Activated naive CD8-positive, alpha-beta T cell treated with anti-CD3 and anti-CD28 coated beads, Interleukin-2, amount 50 U/mL, for 24 hours (primary cell): ENCODE measurements at places on chromosomes 6 and 20.
A peak's percentile ranks its signal among the peaks of the same experiment; 100 is the strongest.

DNA sequence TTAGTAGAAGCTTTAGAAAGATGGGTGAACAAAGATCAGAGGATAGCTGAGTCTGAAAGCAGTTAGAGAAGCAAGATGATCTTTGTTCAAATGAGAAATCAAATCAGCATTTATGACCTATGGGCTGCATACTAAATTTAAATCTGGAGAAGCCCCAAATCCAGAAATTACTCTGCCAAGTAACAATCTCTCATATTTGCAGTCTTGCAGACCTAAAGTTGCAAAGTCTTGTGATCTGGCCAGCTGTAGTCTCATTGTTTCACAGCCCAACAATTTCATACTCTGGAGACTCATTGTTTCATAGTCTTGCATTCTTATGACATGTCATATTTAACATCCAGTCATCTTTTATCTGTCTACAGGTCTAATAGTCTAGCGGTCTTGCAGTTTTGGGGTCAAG lies 364.9 kb upstream of the RSPO3 start:
- no peak overlapping the region for H3K4me3 ChIP-seq
- no peaks in the 10 kb centered on the region for H3K27me3 ChIP-seq
- no peaks in the 10 kb centered on the region for H3K36me3 ChIP-seq
- H3K27ac ChIP-seq = no peak overlapping the region
- no peaks in the 10 kb centered on the region for H3K4me1 ChIP-seq

GRCh38 chr6:130613176-130613575 lies 214.0 kb upstream of the SMLR1 start:
- H3K4me3 ChIP-seq = no peak overlapping the region
- H3K36me3 ChIP-seq = no peaks in the 10 kb centered on the region
- peaks cover 14% of the 10 kb centered on the region for H3K4me1 ChIP-seq
- no peaks in the 10 kb centered on the region for H3K27me3 ChIP-seq

DNA sequence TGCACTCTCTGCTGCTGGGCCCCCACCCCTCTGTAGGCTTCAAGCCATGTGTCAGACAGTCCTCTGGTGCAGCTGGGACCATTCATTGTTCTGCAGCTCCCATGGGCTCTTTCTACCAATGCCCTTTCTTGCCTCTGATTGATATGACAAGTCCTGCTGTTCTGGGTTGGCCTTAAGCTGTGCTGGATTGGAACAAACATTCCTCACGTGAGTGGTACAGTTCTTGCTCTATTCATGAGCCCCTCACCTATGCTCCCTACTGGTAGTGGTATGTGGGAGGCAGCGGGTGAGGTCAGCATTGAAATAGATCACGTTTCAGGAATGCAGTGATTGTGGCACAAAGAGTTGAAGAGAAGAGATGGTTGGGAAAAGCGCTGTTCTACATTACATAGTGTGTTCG lies 48.8 kb upstream of the RALY start:
- no peak overlapping the region for H3K27ac ChIP-seq
- H3K36me3 ChIP-seq = peaks cover 2% of the 10 kb centered on the region
- H3K4me1 ChIP-seq = no peaks in the 10 kb centered on the region

DNA sequence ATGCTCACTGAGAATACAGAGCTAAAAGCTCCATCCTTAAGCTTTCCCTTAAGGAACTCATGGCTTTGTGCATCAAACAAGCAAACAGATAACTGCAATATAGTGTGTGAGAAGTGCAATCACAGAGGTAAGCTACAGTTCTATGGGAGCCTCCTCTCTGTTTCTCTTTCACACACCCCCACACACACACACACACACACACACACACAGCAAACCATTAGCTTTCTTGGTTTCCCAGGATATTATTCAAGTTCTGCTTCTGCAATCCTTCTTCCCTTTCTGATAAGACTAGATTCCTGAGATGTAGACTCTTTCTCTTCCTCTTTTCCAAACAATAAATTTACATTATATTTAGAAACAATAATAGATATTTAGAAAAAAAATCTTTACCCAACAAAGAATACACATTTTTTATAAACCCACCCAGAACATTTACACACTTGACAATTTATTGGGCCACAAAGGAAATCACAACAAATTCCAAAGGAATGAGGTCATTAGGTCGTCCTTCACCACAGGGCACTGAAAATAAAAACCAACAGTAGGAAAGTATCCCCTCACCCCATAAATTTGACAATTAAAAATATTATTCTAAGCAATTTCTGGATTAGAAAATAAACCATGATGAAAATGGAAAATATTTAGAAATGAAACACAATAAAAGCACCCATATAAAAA lies 9.3 kb upstream of the GFOD1 start:
- H3K27me3 ChIP-seq = no peaks in the 10 kb centered on the region
- H3K4me3 ChIP-seq = no peak overlapping the region
- peaks cover 13% of the 10 kb centered on the region for H3K4me1 ChIP-seq
- H3K36me3 ChIP-seq = no peaks in the 10 kb centered on the region
- no peak for DNase-seq
- no peak overlapping the region for H3K27ac ChIP-seq

- no peaks in the 10 kb centered on the region for H3K4me1 ChIP-seq
- DNase-seq = no peak
- H3K36me3 ChIP-seq = no peaks in the 10 kb centered on the region
- H3K27ac ChIP-seq = no peak overlapping the region
- H3K4me3 ChIP-seq = no peak overlapping the region
Observed at GRCh38 chr6:82766476-82766875, 299.2 kb downstream of the UBE3D start.

GRCh38 chr6:82902290-82902689 lies 163.4 kb downstream of the UBE3D start:
- H3K4me3 ChIP-seq = no peak overlapping the region
- no peaks in the 10 kb centered on the region for H3K4me1 ChIP-seq
- H3K36me3 ChIP-seq = peaks cover 14% of the 10 kb centered on the region

- peak within 1 kb of the TSS; percentile 93 for H3K4me3 ChIP-seq
- peak within 1 kb of the TSS; percentile 89 for H3K27ac ChIP-seq
- H3K4me1 ChIP-seq = peaks cover 49% of the 10 kb centered on the region
- H3K27me3 ChIP-seq = peaks cover 15% of the 10 kb centered on the region
- peaks cover 14% of the 10 kb centered on the region for H3K36me3 ChIP-seq
Observed at GRCh38 chr6:32153564-32154513, at the start of gene PPT2. PPT2 (plus strand) TSS chr6:32154141; CDS start chr6:32154595, 454 bp downstream.

- H3K36me3 ChIP-seq = no peaks in the 10 kb centered on the region
- H3K27ac ChIP-seq = no peak overlapping the region
- no peaks in the 10 kb centered on the region for H3K27me3 ChIP-seq
- DNase-seq = no peak
- H3K4me1 ChIP-seq = peaks cover 22% of the 10 kb centered on the region
Observed at GRCh38 chr20:24743641-24744040, 205.4 kb upstream of the CST7 start.

DNA sequence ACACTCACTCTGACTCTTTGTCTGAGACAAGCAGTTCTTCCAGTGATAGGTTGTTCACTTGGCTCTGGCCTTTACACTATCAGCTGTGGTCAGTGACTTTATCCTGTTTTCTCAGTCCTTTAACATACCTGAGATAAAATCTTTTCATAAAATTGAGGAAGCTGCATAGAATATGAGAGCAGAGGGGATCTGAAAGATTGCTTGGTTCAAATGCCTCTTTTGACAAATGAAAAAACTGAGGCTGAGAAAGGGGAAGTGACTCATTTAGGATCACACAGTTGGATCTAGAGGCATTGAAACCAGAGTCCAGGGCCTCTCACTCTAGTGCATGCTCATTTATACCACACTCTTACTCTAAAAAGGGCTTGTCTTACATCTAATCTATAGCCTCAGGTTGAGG lies 277.0 kb upstream of the TBX18 start:
- H3K36me3 ChIP-seq = no peaks in the 10 kb centered on the region
- H3K27ac ChIP-seq = no peak overlapping the region
- H3K4me3 ChIP-seq = no peak overlapping the region
- no peak for DNase-seq
- peaks cover 3% of the 10 kb centered on the region for H3K27me3 ChIP-seq

DNA sequence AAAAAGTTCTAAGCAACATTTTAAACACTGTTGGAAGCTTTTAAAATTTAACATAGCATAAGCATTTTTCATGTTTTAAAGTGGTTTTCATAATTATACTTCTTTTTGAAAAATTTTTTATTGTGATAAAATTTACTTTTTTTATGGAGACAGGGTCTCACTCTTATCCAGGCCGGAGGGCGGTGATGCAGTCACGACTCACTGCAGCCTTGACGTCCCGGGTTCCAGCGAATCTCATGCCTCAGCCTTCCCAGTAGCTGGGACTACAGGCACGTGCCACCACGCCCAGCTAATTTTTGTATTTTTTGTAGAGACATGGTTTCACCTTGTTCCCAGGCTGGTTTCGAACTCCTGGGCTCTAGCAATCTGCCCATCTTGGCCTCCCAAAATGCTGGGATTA lies 46.1 kb upstream of the TULP4 start:
- no peaks in the 10 kb centered on the region for H3K36me3 ChIP-seq
- H3K4me1 ChIP-seq = peaks cover 11% of the 10 kb centered on the region
- H3K27ac ChIP-seq = no peak overlapping the region
- no peaks in the 10 kb centered on the region for H3K27me3 ChIP-seq

- DNase-seq = no peak
- H3K4me3 ChIP-seq = no peak overlapping the region
- H3K4me1 ChIP-seq = no peaks in the 10 kb centered on the region
Observed at GRCh38 chr20:925516-925915, 9.4 kb upstream of the ANGPT4 start.

DNA sequence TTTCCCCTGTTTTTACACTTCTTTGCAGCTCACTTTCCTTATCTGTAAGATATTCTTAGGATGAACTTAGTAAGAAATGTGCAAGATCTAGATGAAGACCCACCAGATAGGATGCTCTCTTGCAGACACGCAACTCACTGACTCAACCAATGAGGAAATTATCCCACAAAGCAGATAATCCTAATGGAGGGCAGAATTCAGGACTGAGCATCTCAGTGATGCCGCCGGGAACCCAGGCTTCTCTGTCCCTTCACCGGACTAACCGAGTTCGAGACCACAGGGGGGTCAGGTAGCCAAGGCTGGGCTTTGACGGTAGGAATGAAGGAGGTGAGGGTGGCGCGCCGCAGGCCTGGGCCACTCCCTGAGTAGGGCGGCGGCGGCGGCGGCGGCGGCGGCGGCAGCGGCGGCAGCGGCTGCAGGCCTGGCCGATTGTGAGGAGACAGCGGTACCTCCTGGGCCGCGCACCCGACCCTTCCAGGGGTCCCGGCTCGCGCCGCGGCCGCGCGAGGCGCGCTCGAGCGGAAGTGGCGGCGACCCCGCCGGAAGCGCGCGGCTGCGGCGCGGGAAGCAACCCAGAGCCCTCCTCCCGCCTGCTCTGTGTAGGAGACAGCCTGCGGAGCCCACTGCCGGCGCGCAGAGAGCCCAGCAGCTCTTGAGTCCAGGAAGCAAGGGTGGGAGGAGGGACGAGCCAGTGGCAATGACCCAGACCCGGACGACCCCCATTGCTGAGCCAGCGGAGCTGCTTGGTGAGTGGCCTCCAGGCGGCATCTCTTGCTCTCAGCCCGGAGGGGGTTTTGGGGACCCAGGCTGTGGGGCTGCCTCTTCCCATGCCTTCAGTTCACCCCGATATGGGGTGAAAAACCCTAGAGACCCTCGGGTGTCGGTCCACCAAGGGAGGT lies at the start of gene KHDC1:
TSS of gene KHDC1 (minus strand) at position 526 of the 899 bp plus-strand sequence. CDS start 20,679 bp downstream, outside the sequence.
- peak; percentile 66 for DNase-seq
- H3K27ac ChIP-seq = peak within 1 kb of the TSS; percentile 70
- H3K4me3 ChIP-seq = peak within 1 kb of the TSS; percentile 85
- H3K4me1 ChIP-seq = peaks cover 26% of the 10 kb centered on the region
- H3K27me3 ChIP-seq = no peaks in the 10 kb centered on the region
- peaks cover 16% of the 10 kb centered on the region for H3K36me3 ChIP-seq

- H3K4me3 ChIP-seq = no peak overlapping the region
- no peaks in the 10 kb centered on the region for H3K27me3 ChIP-seq
- H3K4me1 ChIP-seq = no peaks in the 10 kb centered on the region
- DNase-seq = no peak
- no peaks in the 10 kb centered on the region for H3K36me3 ChIP-seq
Observed at GRCh38 chr6:166597711-166598440, 11.4 kb upstream of the RAMACL start.

- peaks cover 39% of the 10 kb centered on the region for H3K4me1 ChIP-seq
- H3K4me3 ChIP-seq = peak overlapping the region; percentile 43
- peak; percentile 42 for DNase-seq
- peaks cover 18% of the 10 kb centered on the region for H3K27me3 ChIP-seq
- peaks cover 12% of the 10 kb centered on the region for H3K36me3 ChIP-seq
Observed at GRCh38 chr6:137165375-137166246, 7.8 kb downstream of the IL22RA2 start.

- H3K27ac ChIP-seq = peak overlapping the region; percentile 89
- H3K27me3 ChIP-seq = no peaks in the 10 kb centered on the region
- H3K4me1 ChIP-seq = peaks cover 70% of the 10 kb centered on the region
- peaks cover 24% of the 10 kb centered on the region for H3K36me3 ChIP-seq
- peak overlapping the region; percentile 54 for H3K4me3 ChIP-seq
Observed at GRCh38 chr6:118810420-118811027, 83.4 kb upstream of the ASF1A start.

- DNase-seq = no peak
- no peaks in the 10 kb centered on the region for H3K36me3 ChIP-seq
- H3K27me3 ChIP-seq = no peaks in the 10 kb centered on the region
- no peak overlapping the region for H3K27ac ChIP-seq
- H3K4me1 ChIP-seq = no peaks in the 10 kb centered on the region
Observed at GRCh38 chr6:8958894-8959511, 523.7 kb upstream of the SLC35B3 start.

GRCh38 chr6:89610149-89610642 lies 28.4 kb downstream of the LYRM2 start:
- H3K36me3 ChIP-seq = no peaks in the 10 kb centered on the region
- no peak overlapping the region for H3K4me3 ChIP-seq
- H3K4me1 ChIP-seq = peaks cover 6% of the 10 kb centered on the region
- H3K27ac ChIP-seq = no peak overlapping the region

DNA sequence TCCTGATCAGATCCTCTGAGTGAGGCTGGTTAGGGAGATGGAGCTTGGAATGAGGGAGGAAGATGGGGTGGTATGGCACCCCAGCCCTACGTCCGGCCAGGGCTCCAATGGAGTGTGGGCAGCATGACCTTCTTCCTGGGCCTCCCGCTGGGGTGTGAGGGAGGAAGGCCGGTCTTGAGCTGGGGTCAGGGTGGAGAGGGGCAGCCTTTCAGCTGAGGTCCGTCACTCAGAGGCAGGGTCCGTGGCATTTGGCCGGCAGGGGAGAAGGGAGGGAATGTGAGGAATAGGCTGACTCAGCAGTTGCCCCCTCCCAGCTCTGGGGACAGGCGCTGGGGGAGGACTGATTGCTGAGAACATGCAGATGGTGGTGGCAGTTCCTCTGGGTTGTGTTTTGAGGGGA lies 25.5 kb upstream of the VEGFA start:
- no peak overlapping the region for H3K27ac ChIP-seq
- H3K4me3 ChIP-seq = no peak overlapping the region
- DNase-seq = no peak
- no peaks in the 10 kb centered on the region for H3K36me3 ChIP-seq
- no peaks in the 10 kb centered on the region for H3K27me3 ChIP-seq
